ENCODE measurements at places on chromosomes 7 and 10.

- peak; percentile 40 for DNase-seq
Measured at GRCh38 chr10:62527019-62527827, 153.1 kb downstream of the ZNF365 start.

- no peak for DNase-seq
Measured at GRCh38 chr10:44771233-44771995, 139.7 kb upstream of the TMEM72 start.

DNA sequence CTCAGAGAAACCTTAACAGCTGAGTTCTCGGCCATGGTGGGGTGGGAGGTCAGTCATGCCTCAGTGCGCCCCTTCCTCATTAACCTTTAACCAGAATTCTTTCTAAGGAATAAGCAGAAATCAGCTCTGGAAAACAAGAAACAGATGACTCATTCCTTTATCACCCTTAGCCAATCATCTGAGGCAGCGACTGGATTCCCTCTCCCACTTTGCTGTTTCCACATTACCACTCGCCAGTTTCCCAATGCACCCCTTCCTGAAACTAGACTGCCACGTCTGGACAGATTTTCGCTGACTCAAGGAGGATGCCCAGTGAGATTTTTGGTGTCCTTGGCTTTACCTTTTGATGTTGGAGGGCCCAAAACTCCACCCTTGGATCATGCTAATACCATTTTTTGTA, 223.8 kb downstream of the PLXDC2 start:
- DNase-seq: peak; percentile 16

GRCh38 chr7:131363719-131364118, 36.0 kb downstream of the MKLN1 start:
- no peak for DNase-seq

GRCh38 chr10:82282782-82283456, 407.9 kb downstream of the NRG3 start:
- peak; percentile 45 for DNase-seq

DNA sequence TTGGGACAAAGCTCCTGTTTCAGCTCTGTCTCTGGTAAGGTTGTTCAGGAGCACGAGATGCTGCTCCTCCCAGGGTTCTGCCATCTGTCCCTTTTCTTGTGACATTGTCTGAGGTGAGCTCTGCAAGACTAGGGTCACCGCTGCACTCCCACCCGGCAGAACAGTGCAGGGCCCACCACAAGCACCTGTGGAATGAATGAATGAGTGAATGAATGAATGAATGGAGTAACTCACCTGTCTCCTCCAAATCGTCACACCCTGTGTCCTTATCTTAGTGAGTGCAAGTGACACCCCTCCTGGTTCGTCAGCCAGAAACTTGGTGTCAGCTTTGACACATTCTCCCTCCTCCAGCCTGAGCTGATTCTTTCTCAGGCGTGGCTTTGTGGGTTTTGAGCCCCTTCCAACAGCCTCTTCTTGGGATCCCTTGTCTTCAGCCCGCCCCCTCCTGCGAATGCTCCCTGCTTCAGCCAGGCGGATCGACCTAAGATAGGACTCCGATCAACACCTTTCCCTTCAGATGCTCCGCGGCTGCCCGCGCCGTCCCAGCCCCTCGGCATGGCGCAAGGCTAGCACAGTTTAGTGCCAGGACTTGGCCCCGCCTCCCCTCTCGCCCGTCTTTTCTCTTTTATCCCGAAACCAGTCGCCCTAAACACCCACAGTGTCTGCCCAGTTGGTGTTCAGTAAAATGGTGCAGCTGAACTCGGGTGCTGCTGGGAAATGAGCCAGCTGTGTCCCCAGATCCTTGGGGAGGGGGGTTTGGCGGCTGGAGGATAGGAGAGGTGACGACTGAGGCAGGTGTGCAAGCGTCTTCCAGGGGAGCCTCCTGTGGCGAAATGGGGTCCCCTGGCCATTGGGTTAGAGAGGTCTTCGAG, 89.3 kb downstream of the BEND7 start:
- DNase-seq: no peak

GRCh38 chr10:49596836-49597235, 13.3 kb upstream of the SLC18A3 start:
- DNase-seq: no peak

DNA sequence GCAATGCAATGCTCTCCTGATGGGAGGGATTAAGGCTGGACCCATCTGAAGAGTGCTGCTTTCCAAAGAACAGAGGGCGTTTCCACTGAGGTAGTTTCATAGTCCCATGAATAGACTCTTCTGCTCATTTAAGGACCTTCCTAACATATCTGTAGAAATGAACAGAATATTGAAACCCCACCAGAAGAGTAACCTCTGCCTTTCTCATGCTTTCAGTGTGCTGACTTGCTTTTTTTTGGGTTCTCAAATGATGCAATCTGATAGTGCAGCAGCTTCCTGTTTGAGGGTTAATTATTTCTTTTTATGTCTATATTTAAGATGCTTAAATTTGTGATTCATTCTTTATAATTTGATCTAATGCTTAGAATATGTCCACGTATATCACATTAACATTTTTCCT, 82.2 kb downstream of the GATA3 start:
- no peak for DNase-seq

DNA sequence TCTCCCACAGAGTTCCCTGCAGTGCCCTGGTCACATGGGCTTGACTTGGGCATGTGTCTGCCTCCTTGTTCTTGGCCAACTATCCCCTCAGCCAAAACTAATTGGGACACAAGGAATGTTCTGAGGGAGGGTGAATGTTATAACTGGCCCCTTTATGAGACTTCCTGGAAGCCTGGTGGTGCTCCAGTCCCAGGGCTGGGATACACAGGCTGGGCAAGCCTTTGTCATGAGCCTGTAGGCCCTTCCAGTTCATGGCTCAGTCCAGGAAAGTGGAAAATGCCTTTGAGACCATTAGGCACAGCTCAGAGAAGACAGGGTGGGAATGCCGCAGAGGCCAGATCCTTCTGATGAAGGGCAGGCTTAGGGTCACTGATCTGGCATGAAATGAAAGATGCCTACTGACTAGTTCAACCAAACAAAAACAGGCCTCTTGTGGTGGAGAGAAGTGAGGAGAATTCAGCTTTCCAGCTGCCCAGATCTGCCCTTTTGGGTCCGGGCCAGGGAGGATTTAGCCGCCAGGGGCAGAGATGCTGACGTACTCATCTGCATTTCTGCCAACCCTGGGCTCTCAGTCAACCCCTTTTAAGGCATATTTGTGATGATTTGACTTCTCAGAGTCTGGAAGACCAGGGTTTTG, 961.5 kb downstream of the KCNMA1 start:
- DNase-seq: peak; percentile 22

- peak; percentile 45 for DNase-seq
Measured at GRCh38 chr7:116500078-116500853, 728 bp downstream of the CAV2 start.

- no peak for DNase-seq
Measured at GRCh38 chr10:118952493-118953295, 76.8 kb upstream of the NANOS1 start.

GRCh38 chr7:151198945-151199848, 11.1 kb downstream of the H2BK1 start:
- no peak for DNase-seq

GRCh38 chr7:156616269-156617202, 24.0 kb upstream of the RNF32 start:
- no peak for DNase-seq

GRCh38 chr7:76302347-76303201, at the start of gene HSPB1:
TSS of gene HSPB1 (plus strand) at chr7:76302673. CDS start at chr7:76302713, 40 bp downstream.
- DNase-seq: peak; percentile 85

- no peak for DNase-seq
Measured at GRCh38 chr10:87500646-87501048, 4.0 kb upstream of the MINPP1 start.

DNA sequence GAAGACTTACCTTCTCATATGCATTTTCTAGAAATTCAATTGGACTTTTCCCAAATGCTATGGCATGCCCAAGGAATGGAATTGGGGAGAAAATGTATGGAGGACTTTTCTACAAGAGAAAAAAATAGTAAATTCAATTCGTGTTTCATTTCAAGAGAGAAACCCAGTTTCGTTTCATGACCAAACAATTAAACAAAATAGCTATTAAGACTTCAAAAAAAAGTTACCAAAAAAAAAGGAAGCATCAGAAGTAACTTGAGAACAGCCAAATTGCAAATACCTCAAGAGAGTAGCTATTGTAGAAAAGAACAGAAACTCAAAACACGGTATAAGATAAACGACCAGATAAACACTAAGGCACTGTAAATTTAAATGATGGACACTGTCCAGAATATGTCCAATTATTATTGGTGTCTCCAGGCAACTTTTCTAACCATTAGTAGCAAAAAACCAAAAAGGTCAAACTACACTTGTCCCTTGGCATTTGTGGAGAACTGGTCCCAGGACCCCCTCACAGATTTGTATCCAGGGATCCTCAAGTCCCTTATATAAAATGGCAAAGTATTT, 2.4 kb downstream of the CYP51A1 start:
- no peak for DNase-seq

DNA sequence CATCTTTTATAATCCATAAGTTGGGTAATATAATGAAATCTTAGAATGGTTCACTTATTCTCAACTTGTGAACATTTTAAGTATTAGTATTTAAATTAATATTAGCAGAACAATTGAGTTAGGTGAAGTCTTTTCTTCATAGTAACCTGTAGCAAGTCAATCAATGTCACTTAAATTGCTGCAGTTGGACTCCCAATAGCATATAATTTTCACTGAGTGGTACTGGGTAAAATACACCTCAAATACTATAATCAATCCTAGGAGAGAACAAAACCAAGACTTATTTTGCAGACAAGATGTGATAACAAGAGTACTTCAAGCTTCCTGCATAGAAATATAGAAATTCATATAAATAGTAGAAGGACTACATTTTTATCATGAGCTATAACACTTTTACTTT, 677.9 kb upstream of the LRRN3 start:
- DNase-seq: no peak

DNA sequence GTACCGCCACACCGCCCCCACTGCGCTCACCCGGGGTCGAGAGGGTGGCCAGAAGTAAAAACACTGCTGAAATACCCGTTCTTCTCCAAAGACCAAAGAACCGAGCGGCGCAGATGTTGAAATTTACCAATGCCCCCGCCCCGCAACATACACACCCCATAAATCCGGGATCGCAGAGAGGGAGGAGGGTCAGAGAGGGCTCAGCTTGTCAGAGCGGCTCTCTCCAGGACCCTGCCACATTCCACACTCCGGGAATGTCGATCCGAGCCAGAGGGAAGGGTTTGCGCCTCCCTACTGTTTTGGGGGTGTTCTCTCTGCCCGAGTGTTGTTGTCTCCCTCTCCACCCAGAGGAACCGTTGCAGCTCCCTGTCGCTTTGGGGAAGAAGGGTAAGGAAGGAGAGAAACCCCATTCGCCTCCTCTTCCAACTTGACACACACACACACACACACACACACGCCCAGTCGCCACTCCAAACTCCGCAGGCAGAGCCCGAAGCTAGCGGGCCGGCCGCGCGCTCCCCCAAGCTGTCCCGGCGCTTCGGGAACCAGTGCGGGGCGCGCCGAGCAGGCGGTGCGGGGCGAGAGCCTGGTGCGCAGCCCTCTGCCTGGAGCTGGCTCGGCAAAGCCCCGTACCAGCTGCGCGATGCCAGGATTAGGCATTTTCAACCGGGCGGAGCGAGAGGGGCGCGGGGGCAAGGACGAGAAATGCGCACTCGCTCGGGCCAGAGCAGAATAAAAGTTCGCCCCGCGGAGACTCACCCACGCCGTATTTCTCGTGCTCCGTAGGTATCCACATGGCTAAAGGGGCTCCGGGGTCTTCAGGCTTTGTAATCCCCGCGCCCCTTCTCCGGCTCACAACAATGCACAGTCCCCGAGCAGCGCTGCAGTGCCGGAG, 609 bp downstream of the DOCK4 start:
- DNase-seq: peak; percentile 67

DNA sequence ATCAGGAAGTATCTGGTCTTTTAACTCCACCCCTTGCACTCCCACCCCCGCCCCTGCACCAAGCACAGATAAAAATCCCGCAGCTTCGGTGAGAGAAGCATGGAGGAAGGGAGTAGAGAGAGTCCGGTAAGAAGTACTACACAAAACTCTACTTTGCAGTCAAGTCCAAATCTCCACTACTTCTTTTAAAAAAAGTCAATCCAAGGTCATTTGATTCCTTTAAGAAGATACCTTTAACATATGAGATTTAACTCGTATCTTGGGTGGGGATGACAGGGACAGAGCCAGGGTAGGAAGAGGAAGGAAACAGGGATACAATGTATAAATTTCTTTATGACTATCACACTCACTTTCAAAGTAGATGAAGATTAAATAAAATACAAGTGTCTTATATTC, 132.1 kb downstream of the NRBF2 start:
- peak; percentile 68 for DNase-seq

GRCh38 chr7:5429253-5429856, 5.7 kb upstream of the TNRC18 start:
- DNase-seq: no peak

DNA sequence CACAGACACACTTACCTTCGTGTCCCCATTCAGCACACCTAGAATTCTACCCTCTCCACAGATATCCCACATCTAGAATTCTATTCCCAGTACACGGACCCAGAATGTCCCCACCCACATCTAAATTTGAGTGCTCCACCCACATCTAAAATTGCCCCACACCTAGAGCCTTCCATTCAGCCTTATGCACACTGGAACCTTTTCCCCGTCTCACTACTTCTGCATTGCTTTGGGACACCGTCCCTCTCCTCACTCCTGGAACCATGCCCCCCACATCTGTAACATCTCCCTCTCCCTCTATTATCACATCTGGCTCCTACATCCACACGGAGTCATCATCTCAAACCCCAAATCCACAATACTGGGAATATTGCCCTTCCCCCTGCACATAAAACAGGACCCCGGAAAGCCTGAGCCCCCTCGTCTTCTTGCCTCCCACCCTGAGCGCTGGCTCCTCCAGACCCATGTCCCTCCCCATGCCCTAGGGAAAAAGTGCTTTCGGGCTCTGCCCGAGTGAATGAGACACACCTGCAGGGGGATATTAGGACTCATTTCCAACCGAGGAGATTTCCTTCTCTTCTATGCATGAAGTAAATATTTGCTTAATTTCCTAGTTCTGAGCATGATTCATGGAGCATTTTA, 125.8 kb upstream of the UNC5B start:
- DNase-seq: no peak

DNA sequence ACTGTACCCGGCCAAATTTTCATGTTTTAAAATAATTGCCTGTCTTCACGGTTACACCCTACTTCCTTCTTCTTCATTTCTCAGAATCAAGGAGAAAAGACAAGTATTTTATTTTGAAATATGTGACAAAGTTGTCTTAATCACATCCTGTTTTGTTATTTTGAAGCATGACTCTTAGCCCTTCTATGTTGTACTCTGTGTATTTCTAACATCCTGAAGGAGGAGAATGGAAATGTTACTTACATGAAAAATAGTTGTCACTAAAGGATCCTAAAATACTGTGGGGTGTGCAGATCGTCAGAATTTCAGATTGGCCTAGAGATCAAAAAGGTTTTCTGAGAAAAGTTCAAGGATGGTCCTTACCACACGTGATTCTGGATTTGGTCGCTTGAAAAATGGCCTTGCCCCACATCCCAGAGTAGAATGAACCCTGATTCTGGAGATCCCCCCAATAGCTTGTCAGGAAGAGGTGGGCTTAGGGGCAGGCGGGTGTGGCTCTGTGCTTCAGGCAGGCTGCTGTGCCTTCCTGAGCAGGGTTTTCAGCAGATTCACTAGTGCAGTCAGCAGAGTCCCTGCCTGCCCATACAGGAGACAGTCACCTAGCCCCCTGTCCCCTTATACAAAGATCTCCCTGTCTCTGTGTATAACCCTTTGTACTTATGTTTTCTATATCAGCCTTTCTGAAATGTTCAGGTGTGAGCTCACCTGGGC, 8.6 kb downstream of the UPP1 start:
- no peak for DNase-seq

GRCh38 chr7:98199131-98199530, 12.1 kb upstream of the BHLHA15 start:
- no peak for DNase-seq
